Upper lobe of right lung (tissue), 1 donor: ENCODE measurements at places on chromosomes 7 and 10. TPM values are rescaled to one million over a fixed set of nuclear protein-coding genes. Genes with fewer than 3 reads are reported as not detected.

The PITX3 gene
- not detected for total RNA-seq

The UCMA gene
- not detected for total RNA-seq

The MBL2 gene
- not detected for total RNA-seq

The OR2A1 gene
- not detected for total RNA-seq

The AP1S1 gene
- total RNA-seq: 24.0 TPM

The SIRT1 gene
- total RNA-seq: 23.4 TPM

The SCRN1 gene
- total RNA-seq: 36.1 TPM

The LYZL2 gene
- not detected for total RNA-seq

The NRP1 gene
- 139 TPM for total RNA-seq

- DNase-seq: no peak
These were observed 112.8 kb downstream of the PARD3 start for GRCh38 chr10:34702093-34702937.

DNA sequence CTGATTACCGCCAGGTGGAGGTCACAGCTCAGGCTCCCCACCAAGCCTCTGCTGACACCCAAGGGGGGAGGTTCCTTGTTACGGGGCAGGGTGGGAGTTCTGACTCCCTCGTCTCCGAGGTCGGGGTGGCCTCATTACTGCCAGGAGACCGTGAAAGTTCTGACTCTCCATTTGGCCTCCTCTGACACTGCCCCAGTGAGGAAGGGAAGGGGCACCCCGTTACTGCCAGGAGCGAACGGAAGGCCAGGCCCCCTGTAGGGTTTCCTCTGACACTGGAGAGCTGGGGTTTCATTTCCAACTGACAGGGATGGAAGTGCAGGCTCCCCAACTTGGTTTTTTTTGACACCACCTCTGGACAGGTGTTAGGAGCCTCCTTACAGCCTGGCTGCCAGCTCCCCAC, 138.1 kb upstream of the EEPD1 start:
- DNase-seq: no peak

GRCh38 chr10:13351340-13351915, 3.3 kb upstream of the SEPHS1 start:
- no peak for DNase-seq

DNA sequence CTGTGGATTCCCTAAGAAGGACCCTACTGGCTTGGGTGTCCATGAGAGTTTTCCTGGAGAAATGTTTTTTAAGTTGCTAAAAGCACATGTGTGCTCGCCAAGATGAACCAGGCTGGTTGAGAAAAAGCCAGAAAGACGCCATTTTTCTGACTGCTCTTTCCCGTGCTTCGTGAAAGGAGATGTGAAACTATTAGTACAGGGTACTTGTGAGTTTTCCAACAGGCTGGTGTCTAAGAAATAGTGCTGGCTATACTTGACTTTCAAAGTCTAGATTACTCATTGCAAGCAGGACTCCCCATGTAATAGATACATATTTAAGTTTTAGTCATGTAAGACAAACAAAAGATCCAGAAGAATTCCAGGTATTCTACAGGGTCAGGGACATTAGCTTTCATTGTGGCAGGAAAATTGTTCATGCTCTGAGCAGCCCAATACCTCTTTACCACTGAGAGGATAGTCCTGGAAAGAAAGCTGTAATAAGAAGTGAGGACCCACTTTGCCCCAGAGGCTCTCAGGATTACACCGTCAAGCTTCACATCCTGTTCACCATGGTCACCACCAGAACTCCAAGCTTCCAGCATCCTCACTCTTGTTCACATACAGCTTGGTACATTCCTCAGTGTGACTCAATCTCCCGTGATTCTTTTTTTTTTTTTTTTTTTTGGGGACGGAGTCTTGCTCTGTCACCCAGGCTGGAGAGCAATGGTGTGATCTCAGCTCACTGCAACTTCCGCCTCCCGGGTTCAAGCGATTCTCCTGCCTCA, 43.8 kb upstream of the ICA1 start:
- DNase-seq: no peak

DNA sequence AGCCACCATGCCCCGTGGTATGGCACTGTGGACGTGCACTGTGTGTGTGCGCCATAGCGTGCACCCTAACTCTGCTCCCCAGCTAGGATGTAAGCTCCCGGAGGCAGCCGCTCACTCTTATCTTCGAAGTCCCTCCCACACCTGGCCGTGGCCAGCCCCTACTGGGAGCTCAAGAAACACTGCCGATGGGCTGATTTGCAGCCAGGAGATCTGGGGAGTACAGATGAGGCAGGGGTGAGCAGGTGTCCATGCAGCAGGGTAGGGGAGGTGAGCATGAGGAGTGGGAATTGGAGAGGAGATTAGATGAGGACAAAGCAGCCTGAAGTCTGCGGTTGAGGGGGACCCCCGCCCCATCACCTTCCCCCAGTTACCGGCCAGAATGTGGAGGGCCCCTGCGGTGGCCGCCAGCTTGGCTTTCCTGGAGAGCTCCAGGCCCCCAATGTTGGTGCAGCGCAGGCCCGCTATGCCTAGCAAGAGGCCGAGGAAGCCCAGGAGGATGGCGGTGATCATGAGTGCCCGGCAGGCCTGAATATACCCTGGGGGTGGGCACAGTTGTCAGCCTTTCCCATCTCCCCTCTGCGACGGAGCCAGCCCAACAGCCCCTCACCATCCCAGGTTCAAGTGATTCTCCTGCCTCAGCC, 3.6 kb downstream of the CLDN15 start:
- no peak for DNase-seq

DNA sequence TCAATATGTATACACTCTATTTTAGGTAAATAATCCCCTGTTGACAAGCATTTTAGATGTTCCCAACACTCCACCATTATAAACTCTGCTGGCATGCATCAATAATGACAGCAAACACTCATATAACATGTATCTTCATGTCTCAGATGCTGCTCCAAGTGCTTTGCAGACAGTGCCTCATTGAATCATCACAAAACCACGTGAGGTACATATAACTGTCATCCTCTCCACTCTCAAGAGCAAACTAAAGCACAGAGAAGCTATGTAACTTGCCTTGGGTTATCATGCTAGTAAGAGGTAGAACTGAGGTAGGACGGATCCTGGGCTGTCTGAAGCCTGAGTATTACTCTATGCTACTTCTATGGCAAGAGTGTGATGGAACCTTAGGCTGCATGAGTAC, 72.5 kb upstream of the GSDME start:
- DNase-seq: no peak

DNA sequence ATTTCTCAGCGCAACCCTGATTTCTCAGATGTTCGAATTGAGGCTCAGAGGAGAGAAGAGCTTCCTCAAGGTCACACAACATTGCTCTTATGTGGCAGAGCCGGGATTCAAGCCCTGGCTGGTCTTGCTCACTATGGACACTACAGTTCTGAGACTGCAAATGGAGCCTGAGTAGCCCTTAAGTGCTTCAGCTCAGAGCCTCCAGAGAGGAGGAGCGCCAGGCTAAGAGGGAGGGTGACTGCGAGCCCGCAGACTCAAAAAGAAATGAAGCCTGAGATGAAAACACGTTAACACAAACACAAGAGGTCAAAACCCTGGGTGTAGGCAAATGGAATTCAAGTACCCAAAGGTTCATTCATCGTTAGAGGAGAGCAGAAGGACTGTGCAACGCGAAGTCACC, 13.9 kb downstream of the ARHGAP22 start:
- no peak for DNase-seq

- DNase-seq: no peak
These were observed 96.1 kb downstream of the FAM53B start for GRCh38 chr10:124648131-124648475.

DNA sequence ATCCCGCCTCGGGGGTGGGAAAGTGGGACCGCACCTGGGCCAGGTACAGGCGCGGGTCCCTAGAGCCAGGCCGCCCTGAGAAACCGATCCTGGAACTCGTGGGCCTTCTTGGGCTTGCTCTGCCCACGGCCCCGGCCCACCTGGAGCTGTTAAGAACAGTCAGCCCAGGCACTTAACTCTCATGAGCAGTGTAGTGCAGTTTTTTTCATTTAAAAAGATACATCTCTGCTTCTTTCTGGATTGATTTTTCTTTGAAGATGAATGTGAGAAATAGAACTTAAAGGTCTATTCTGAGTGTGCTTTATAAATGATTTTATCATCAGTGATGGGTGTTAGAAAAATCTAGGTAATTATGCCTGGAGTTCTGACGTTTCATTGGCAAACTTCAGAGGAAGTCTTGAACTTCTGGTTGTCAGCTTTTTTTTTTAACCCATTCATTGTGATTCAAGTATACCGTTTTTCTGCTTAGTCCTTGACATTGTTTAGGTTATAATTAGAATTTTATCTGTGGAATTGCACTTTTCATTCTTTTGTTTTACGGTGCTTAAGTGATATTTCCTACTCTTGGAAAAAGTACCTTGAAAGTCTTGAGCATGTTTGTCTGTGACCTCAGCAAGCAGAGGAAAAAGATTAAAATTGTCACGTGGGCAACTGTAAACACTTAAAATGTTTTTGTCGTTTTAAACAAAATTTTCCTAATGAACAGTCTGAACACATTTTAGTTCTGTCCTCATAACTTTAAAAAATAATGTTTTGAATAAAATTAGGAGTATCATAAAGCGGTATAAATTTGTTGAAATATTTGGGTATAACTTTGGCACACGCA, 906 bp downstream of the CDK1 start:
- no peak for DNase-seq

GRCh38 chr7:155255621-155256020, 42.1 kb upstream of the INSIG1 start:
- DNase-seq: no peak

- no peak for DNase-seq
These were observed 621.2 kb downstream of the REEP3 start for GRCh38 chr10:64142395-64142794.

- no peak for DNase-seq
These were observed 3.5 kb upstream of the AKR1D1 start for GRCh38 chr7:138072726-138073125.

- no peak for DNase-seq
These were observed at the start of gene PLXNA4 for GRCh38 chr7:132575982-132576720. TSS of gene PLXNA4 (minus strand) at chr7:132576470. CDS start at chr7:132508693, 67,777 bp downstream.

DNA sequence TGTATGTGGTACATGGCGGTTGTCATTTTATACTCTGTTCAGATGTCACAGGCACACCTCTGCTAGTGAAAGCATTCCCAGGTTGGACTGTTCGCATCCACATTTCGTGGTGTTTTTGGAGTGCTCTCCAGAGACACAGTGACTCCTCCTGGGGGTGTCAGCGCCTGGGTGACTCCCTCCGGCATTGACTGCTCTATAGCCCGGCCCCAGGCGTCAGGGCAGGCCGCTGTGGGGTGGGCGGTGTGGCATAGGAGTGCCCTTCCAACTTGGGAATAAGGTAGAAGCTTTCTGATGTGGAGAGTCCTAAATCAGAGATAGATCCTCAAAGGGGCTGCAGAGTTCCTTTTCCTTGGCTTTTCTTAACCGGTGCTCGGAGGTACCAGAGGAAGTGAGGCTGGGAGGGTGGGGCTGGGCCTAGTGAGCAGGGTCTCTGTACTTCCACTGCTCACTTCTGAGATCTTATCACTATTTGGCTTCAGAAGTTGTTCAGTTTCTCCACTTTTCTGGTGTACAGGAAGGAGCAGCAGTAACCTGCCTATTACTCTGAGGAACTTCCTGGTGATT, 32.3 kb downstream of the CCNY start:
- DNase-seq: no peak

DNA sequence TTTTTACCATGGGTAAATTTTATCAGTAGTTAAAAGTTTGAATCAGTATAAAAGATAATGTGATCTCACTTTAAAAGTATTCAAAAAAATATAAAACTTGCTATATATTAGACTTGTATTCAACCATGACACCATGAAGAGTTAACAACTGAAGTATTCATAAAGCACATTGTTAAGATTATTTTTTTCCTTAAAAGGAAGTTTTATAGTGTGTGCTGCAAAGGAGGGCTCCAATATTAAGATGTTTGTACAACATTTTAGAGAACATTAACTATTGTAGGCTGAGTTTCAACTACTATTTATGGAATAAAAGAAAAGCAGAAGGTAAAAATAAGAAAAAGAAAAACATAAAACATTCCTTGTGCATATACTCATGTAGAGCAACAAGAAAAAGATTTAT, 24.5 kb upstream of the CUBN start:
- DNase-seq: no peak

DNA sequence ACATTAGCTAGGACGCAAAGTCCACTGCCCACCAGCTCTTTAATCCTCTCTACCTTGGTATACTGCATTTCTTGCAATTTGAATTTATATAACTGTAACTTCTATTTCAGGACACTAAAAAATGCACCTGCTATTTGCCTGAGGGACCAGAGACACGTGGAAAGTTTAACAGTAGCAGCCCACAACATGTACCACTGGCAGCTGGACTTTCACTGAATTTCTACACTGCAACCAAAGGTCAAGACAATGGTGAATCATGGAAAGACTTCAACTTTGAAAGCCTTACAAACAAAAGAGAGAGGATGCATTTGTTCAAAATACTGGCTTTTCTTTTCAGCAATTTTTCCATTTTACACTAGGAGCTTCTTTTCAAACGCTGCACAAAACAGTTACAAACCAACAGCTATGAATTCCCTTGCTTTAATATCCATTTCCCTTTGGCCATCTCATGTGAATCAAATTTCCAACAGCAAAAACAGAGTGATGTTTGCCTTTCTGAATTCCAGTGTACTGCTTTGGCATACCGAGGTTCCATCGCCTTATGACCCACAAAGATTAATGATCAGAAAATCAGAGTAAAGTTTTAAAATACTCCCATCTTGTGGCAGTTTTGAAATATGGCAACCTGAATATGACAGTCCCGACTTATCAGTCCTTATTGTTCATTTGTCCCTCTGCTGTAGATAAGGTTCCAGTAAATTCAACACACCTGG, 29.9 kb upstream of the HNRNPH3 start:
- no peak for DNase-seq

GRCh38 chr10:78302739-78302988, 269.0 kb downstream of the RPS24 start:
- DNase-seq: no peak

DNA sequence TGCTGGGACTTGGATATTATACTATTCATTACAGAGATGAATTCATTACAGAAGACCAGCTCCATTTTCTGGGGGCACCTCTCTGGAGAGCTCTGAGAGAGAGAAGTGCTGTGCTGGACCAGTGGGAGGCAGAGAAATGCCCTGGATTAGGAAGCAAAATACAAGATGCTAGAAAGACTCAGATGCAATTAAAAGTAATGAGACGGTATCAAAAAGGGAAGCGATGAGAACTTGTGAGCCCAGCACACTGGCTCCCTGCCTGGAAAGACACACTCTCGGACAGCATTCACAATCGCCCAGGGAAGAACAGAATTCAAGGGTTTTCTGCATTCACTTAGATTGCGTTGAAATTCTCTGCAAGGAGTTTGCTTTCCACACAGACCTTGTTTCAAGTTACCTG, 3.5 kb upstream of the FRAT2 start:
- DNase-seq: no peak

- DNase-seq: no peak
These were observed 207.1 kb upstream of the ETV1 start for GRCh38 chr7:14196555-14196954.

DNA sequence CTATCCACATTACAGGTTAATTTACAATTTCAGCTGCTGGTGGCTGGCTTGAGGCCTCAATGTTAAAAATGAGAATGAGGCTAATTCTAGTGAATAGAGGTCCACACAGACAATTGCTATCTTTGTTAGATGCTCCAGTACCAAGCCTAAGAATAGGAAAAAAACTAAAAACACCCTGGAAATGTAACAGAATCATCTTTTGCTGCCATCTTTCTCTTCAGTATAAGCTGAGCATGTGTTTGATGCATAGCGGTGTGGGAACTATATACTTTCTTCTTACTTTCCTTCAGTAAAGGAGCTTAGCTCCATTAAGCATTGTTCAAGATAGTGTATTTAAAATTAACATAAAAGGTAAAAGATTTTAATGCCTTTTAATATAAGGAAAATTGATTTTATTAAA, 5.6 kb downstream of the TMEM229A start:
- no peak for DNase-seq

- no peak for DNase-seq
These were observed 18.8 kb downstream of the TMEM196 start for GRCh38 chr7:19754521-19755116.

GRCh38 chr10:4176500-4177281, 391.7 kb upstream of the KLF6 start:
- no peak for DNase-seq
